Natural killer cell (primary cell): ENCODE measurements at places on chromosomes 5 and 9. TPM values are rescaled to one million over a fixed set of nuclear protein-coding genes. Genes with fewer than 3 reads are reported as not detected.

DNA sequence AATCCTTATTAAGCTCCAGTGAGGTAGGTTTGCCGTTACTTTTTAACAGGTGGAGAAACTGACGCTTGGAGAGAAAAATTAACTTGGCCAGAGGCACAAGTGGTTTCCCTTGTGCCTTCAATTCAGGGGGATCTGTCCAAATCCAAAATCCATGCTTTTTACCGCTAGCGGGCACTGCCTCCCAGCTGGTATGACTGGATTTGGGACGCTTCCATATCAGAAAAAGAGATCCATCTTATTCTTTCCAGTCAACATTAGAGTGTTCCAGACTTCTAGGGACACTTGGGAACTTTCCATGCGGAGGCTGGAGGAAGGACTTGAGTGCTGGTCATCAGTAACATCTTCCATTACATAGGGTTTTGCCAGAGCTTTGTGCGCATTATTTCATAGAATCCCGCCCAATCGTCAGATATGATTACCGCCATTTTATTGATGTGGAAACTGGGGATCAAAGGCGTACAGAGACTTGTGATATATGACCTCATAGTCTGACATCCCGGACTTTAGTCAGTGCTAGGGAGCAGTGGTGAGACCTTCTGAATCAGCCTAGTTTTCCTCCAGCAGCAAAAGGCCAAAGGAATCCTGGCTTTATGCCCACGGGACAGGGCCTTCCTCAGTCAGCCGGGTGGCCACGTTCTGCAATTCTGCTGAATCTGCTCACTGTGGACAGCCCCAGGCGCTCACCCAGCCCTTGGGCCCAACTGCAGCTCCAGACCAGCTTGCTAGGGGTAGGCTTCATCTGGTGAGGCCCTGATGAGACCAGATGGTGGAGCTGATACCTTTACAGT is 1.1 kb upstream of the GNPDA1 start:
- H3K27ac ChIP-seq = no peak overlapping the region
- peaks cover 61% of the 10 kb centered on the region for H3K4me1 ChIP-seq
- no peaks in the 10 kb centered on the region for H3K36me3 ChIP-seq
- H3K4me3 ChIP-seq = no peak overlapping the region
- no peaks in the 10 kb centered on the region for H3K27me3 ChIP-seq

DNA sequence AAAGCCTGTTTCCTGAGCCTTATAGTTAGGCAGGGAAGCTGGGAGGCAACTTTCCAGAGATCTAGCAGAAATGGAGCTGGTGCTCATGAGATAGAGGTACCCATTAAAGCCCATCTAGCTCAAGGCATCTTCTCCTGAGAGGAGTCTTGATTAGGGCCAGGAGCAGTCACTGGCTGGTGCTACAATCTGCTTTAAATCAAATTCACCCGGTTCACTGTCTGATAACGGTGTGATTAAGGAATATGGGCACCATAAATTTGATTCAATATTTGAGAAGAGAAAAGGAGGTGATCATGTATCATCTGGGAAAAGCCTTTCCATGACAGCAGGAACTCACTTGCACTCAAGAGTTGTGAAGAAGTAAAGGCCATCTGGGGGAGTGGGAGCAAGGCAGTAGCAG is 23.9 kb upstream of the NR5A1 start:
- H3K4me3 ChIP-seq = no peak overlapping the region
- no peaks in the 10 kb centered on the region for H3K27me3 ChIP-seq
- no peaks in the 10 kb centered on the region for H3K4me1 ChIP-seq
- no peak for DNase-seq

- no peak overlapping the region for H3K27ac ChIP-seq
- no peak overlapping the region for H3K4me3 ChIP-seq
- no peak for DNase-seq
These were observed 206.8 kb downstream of the CAAP1 start for GRCh38 chr9:26685818-26686217.

Gene NME5
- total RNA-seq = not detected

Gene CDKN2B
- 0.16 TPM for total RNA-seq

- H3K27ac ChIP-seq = no peak overlapping the region
- DNase-seq = no peak
- H3K27me3 ChIP-seq = no peaks in the 10 kb centered on the region
- peaks cover 3% of the 10 kb centered on the region for H3K4me1 ChIP-seq
These were observed 7.1 kb upstream of the RNF145 start for GRCh38 chr5:159216454-159216853.

GRCh38 chr9:81022177-81022576 is 667.2 kb downstream of the TLE1 start:
- no peaks in the 10 kb centered on the region for H3K4me1 ChIP-seq
- DNase-seq = no peak
- H3K36me3 ChIP-seq = no peaks in the 10 kb centered on the region
- H3K4me3 ChIP-seq = no peak overlapping the region
- H3K27me3 ChIP-seq = no peaks in the 10 kb centered on the region

GRCh38 chr5:140282266-140282665 is 20.6 kb downstream of the PFDN1 start:
- H3K36me3 ChIP-seq = peaks cover 2% of the 10 kb centered on the region
- no peaks in the 10 kb centered on the region for H3K27me3 ChIP-seq
- DNase-seq = no peak
- no peak overlapping the region for H3K27ac ChIP-seq

DNA sequence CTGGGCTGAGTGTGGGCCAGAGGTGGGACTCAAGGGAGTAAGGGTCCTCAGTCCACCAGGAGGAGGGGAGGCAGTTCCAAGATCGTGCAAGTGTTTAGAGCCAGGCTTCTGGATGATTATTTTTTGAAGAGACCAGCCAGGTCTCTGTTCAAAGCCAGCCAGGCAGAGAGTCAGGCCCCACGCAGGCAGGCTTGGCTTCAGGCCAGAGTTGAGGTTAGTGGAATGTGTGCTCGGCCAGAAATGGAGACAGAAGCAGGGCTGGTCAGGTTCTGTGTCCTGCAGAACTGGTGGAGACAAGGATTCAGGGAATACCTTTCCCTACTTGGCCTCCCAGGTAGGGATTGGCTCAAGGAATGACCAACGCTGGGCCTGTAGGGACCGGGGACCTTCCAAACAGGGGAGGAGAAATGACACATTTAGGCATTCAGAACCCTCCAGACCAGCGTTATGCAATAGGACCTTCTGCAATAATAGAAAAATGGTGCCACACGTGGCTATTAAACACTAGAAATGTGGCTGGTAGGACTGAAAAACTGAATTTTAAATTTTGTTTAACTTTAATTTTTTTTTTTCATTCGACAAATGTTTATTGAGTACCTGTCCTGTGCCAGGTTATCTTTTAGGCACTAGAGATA is 106.2 kb downstream of the CMYA5 start:
- H3K27ac ChIP-seq = no peak overlapping the region
- no peak overlapping the region for H3K4me3 ChIP-seq
- no peaks in the 10 kb centered on the region for H3K4me1 ChIP-seq
- H3K36me3 ChIP-seq = no peaks in the 10 kb centered on the region
- DNase-seq = no peak

Gene MCIDAS
- not detected for total RNA-seq

GRCh38 chr9:15249042-15249818 is 57.8 kb downstream of the TTC39B start:
- peaks cover 9% of the 10 kb centered on the region for H3K4me1 ChIP-seq
- no peaks in the 10 kb centered on the region for H3K36me3 ChIP-seq
- no peaks in the 10 kb centered on the region for H3K27me3 ChIP-seq
- no peak for DNase-seq

Gene SLC6A19
- not detected for total RNA-seq

DNA sequence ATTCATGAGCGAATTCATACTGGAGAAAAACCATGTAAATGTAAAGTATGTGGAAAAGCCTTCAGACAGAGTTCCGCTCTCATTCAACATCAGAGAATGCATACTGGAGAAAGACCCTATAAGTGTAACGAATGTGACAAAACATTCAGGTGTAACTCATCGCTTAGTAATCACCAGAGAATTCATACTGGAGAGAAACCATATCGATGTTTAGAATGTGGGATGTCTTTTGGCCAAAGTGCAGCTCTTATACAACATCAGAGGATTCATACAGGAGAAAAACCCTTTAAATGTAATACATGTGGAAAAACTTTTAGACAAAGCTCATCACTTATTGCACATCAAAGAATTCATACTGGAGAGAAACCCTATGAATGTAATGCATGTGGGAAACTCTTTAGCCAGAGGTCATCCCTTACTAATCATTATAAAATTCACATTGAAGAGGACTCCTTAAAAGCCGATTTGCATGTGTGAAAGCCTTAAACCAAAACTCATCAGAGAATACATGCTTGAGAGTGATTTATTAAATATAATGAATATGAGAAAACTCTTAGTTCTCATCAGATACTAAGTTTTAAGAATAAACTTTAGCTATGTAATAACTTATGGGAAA is 11.8 kb upstream of the ZFP2 start:
- DNase-seq = no peak
- H3K4me3 ChIP-seq = no peak overlapping the region
- H3K27ac ChIP-seq = no peak overlapping the region
- H3K4me1 ChIP-seq = no peaks in the 10 kb centered on the region
- no peaks in the 10 kb centered on the region for H3K27me3 ChIP-seq

- DNase-seq = peak; percentile 31
- no peak overlapping the region for H3K4me3 ChIP-seq
- no peaks in the 10 kb centered on the region for H3K4me1 ChIP-seq
These were observed 38.6 kb upstream of the CEMIP2 start for GRCh38 chr9:71806901-71807307.

- DNase-seq = no peak
- H3K4me1 ChIP-seq = peaks cover 18% of the 10 kb centered on the region
- H3K27me3 ChIP-seq = peaks cover 34% of the 10 kb centered on the region
These were observed 3.0 kb upstream of the ITGA1 start for GRCh38 chr5:52784737-52785136.

DNA sequence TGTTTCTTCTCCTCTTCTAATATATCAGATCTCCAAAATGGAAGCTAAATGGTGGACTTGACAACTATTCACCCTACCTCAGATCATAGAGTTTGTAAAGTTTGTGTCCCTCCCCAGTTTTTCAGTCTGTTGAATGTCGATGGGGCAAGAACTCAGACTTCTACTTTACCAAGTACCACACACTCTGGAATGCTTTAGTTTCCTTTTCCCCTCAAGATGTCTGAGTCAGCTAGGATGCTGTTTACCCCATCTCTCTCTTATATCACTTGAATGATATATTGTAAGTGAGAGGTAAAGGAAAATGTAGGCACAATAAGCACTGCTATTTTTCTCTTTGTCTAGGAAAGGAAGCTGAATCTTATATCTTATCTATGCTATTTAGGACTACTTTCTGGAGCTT is 25.9 kb upstream of the TAL2 start:
- H3K27me3 ChIP-seq = no peaks in the 10 kb centered on the region
- H3K4me1 ChIP-seq = no peaks in the 10 kb centered on the region
- no peak overlapping the region for H3K27ac ChIP-seq
- no peak for DNase-seq
- H3K4me3 ChIP-seq = no peak overlapping the region

GRCh38 chr9:11709567-11709966 is 983.6 kb upstream of the TYRP1 start:
- H3K27ac ChIP-seq = no peak overlapping the region
- no peaks in the 10 kb centered on the region for H3K27me3 ChIP-seq
- H3K36me3 ChIP-seq = no peaks in the 10 kb centered on the region
- H3K4me3 ChIP-seq = no peak overlapping the region

- no peaks in the 10 kb centered on the region for H3K27me3 ChIP-seq
- H3K27ac ChIP-seq = no peak overlapping the region
- no peak overlapping the region for H3K4me3 ChIP-seq
- H3K36me3 ChIP-seq = peaks cover 86% of the 10 kb centered on the region
These were observed 71.8 kb downstream of the SMARCA2 start for GRCh38 chr9:2086971-2087370.

DNA sequence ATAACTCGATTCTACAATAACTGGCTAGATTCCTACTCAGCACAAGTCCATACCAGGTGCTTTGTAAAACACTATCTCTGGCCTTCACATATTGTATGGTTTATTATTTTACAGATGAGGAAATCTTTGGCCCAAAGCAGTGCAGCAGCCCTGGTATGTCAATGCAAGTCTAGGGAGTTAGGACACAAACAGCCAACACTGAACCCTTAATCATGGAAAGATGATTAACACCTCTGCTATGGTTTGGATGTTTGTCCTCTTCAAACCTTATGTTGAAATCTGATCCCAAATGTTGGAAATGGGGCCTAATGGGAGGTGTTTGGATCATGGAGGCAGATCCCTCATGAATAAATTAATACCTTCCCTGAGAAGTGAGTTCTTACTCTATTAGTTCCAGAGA is 76.6 kb downstream of the MAPKAP1 start:
- no peak overlapping the region for H3K27ac ChIP-seq
- no peak overlapping the region for H3K4me3 ChIP-seq
- no peak for DNase-seq
- H3K36me3 ChIP-seq = no peaks in the 10 kb centered on the region

DNA sequence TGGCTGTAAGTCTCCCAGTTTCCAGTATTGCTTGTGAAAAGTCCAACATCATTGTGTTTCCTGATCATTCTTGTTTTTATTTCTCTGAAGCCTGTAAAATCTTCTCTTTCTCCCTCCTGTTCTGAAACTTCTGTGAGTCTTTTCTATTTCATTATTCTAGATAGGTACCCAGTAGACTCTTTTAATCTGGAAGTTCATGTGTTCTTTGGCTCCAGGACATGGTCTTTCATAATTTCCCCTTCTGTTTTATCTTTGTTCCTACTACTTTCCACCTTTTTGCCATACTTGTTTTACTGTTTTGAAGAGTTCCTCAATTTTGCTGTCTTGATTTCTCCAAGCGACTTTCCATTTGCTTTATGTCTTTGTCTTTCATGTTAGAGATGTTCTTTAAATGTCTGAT is 168.1 kb downstream of the APBA1 start:
- no peak for DNase-seq
- H3K27me3 ChIP-seq = no peaks in the 10 kb centered on the region
- no peak overlapping the region for H3K4me3 ChIP-seq

GRCh38 chr5:150234576-150235499 is 45.0 kb downstream of the SLC6A7 start:
- no peaks in the 10 kb centered on the region for H3K36me3 ChIP-seq
- no peak for DNase-seq
- no peaks in the 10 kb centered on the region for H3K4me1 ChIP-seq
- no peak overlapping the region for H3K27ac ChIP-seq
- H3K27me3 ChIP-seq = no peaks in the 10 kb centered on the region
- H3K4me3 ChIP-seq = no peak overlapping the region

- DNase-seq = no peak
- no peaks in the 10 kb centered on the region for H3K4me1 ChIP-seq
- H3K27ac ChIP-seq = no peak overlapping the region
These were observed 52.5 kb upstream of the NCS1 start for GRCh38 chr9:130119519-130120298.

DNA sequence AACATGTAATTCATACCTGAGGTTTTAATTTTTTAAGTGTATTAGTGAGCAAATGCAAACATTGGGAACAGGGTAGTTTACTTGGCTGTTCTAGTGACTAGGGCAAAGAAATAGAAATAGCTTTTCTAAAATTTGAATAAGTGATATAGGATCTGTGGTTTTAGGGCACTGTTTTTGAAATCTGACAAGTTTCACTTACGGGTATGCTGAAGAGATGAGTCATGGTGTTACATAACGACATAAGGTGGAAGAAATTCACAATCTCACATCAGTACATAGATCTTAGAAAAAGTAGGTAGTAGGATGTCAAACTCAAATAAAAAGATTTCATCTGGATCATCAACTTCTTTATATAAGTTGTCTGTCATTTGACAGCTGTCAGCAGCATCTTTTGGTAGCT is 772.3 kb downstream of the MAT2B start:
- H3K4me3 ChIP-seq = no peak overlapping the region
- no peaks in the 10 kb centered on the region for H3K27me3 ChIP-seq
- no peaks in the 10 kb centered on the region for H3K36me3 ChIP-seq

Gene CLIC3
- total RNA-seq = 144 TPM

GRCh38 chr5:56908942-56909293 is 478 bp upstream of the SETD9 start:
- no peaks in the 10 kb centered on the region for H3K27me3 ChIP-seq
- no peaks in the 10 kb centered on the region for H3K36me3 ChIP-seq
- DNase-seq = no peak
- H3K4me1 ChIP-seq = peaks cover 10% of the 10 kb centered on the region
- peak overlapping the region; percentile 58 for H3K4me3 ChIP-seq
